ENCODE measurements at places on chromosomes 1 and 21.
A peak's percentile ranks its signal among the peaks of the same experiment; 100 is the strongest.

DNA sequence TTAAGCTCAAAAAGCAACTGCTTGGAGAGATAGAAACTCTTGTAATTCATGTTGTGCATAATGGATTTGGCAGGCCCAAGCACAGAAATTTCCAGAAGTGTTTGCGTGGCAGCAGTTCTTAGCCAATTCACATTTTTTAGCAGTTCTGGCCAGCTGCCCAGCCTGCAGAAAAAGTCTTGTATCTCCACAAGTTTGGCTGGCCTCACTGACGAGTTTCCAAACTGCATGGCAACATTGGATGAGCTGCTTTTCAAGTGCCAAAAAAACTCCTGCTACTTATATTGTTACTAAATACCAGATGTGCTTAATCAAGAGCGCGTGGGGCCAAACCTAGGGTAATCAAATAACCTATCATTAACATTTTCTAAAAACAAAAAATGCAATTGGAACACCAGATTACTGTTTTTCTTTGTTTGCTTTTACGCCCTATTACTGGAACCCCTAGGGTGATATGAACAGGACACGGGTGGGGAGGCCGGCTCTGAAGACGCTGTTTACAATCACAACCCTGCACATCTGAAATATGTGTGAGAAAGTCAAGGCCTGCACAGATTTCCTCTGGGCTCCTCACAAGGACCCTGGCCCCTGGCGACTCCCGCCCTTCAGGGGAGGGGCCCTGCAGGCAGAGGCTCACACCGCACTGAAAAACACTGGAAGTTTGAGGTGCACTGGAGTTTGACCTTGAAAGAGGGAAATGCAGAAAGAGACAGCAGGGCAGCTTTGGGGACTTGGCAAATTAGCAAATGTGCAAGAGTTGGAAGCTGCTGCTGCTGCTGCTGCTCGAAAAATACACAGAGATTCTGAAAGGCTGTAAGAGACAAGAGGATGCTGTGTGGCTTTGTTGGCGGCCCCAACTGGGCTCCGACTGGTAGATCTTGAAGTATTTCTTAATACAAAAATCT, 55.2 kb upstream of the TARBP1 start:
- no peak for DNase-seq

DNA sequence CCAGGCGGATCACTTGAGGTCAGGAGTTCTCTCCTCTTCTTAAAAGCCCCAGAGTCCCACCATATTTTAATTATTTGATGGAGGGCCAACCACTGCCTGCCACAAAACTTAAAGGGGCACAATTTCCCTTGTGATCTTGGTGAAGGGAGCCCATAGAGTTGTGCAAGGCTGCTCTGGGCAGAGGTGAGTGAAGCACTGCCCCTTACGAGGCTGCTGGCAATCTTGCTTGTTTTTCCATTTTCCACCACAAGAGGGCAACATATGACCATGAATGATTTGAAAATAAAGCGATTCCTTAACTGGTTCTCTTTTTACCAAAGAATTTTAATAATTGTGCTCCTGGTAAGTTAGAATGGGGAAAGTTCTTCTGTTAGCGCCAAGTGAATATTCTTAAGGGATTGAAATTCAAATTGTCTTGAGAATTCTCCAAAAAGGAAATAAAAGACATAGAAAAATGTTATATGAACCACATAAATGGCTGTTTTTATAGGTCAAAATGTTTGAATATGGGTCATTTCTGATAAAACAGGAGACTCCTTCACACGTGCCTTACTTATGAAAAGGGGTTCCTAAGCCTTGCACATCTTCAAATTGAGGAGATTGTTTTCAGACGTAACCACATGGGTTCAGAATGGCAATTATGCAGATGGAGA, 22.7 kb downstream of the PGM1 start:
- DNase-seq = peak; percentile 50

DNA sequence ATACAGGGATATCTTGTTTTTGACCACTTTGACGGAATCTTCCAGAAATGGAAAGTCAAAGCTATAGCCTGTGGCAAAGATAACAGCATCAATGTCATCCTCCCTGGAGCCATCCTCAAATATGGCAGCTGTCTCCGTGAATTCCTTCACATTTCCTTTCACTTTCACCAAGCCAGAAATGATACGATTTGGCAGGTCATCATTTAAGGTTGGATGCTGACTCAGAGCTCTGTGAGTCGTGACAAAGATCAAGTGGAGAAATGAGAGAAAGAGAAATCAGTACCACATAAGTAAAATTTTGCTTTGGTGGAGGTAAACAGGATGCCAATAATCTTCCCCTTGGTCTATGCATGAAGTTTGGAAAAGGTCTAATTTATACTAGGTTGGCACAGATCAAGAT, 23.9 kb downstream of the FMO5 start:
- no peak for DNase-seq

DNA sequence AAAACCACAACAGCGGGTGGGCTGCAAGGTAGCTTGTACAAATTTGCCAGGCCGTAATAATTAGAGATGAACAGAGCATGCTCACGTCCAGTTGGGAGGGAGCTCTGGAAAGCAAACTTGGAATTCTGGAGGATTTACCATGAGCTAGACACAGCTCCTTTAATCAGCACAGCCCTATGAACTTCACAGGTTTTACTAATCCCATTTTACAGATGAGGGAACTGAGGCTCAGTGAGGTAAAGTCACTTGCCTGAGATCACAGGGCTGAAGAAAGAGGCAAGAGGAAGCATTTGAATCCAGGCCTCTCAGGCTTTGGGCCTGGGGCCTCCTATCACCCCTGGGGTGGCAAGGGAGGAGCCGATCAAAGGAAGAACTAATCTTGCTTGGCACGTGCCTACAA, 24.0 kb downstream of the PAX7 start:
- no peak for DNase-seq

GRCh38 chr1:101632548-101633272, 364.0 kb downstream of the OLFM3 start:
- DNase-seq = no peak

GRCh38 chr1:160217481-160218051, 12.4 kb downstream of the PEA15 start:
- DNase-seq = no peak

DNA sequence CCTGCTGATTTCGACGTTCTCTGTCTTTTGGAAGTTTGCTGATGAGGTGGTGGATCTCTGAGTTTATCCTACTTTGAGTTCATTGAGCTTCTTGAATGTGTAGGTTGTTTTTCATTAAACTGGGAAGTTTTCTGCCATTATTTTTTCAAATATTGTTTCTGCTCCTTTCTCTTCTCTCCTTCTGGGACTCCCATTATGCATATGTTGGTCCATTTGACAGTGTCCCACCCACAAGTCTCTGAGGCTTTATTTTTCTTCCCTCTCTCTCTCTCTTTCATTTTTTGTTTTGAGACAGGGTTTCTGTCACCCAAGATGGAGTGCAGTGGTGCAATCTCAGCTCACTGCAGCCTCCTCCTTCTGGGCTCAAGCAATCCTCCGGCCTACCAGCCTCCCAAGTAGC, 11.7 kb downstream of the TNFRSF18 start:
- no peak for DNase-seq

- no peak for DNase-seq
Observed at GRCh38 chr1:118032883-118033282, 103.3 kb downstream of the WDR3 start.

- DNase-seq = no peak
Observed at GRCh38 chr1:166166329-166166697, 488 bp downstream of the FAM78B start.

GRCh38 chr1:226577401-226578180, 29.0 kb downstream of the STUM start:
- DNase-seq = no peak

DNA sequence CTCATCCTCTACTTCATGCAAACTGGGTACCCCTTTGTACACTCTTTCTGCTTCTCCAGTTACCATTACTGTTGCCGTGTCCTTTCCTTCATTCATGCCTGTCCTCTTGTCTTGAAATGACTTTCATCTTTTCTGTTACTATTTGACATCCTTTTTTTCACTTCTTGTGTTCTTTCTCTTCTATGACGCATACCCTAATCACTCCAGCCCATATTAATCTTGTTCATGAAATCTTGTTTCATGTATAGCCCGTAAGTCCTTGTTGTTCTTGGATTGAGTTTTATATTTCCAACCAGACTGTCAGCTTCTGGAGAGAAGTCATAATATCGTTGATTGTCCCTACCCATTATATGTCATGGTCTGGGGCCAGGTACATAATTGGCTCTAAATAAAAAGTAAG, 126.1 kb downstream of the NOS1AP start:
- no peak for DNase-seq

- no peak for DNase-seq
Observed at GRCh38 chr1:83692524-83693381, 306.2 kb downstream of the TTLL7 start.

- no peak for DNase-seq
Observed at GRCh38 chr1:158076441-158076840, 83.0 kb downstream of the KIRREL1 start.

DNA sequence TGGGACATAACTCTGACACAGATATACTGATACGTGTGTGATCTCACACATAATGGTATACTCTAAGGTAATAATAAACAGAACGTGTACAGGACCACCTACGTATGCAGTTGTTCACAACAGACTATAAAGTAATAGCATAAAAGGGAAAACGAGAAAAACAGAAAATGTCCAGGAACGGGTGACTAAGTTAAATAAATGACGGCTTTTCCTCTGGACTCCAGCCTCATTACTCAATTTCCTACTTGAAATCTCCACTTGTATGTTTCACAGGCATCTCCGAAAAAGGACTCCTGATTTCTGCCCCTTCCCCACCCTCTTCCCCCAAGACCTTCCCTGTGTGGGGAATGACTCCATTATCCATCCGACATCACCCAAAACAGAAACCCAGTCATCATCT, 95.1 kb downstream of the JAK1 start:
- no peak for DNase-seq

DNA sequence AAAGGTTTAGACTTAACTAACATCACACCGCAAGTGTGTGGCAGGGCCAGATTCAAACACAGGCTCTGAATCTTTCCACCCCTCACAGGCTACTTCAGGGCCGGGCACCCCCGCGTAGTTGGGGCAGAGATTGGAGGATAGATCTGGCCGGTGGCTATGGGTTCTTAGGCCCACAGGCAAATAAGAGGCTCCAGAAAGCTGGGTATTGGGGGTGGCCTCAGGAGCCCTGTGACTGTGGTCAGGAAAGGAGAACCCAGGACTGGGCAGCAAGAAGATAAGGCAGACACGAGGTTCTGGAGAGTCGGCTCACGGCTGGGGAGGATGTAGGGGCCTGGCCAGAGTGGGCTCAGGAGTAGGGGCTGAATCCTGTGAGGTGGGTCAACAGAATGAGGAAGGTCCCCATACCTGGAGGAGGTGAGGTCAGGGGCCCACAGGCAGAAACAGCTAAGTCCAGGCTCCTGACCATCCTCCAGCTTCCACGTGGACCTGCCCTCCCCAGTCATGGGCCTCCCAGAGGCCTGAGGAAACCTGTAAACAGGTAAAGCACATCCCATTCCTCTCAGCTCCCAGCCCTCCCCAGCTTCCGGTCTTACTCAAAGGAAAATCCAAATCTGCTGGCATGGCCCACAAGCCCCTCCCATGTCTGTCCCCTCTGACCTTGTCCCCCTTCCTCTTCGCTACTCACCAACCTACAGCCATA, 306.2 kb downstream of the MATN1 start:
- DNase-seq = no peak

GRCh38 chr1:157771661-157772425, 5.1 kb downstream of the FCRL2 start:
- no peak for DNase-seq

DNA sequence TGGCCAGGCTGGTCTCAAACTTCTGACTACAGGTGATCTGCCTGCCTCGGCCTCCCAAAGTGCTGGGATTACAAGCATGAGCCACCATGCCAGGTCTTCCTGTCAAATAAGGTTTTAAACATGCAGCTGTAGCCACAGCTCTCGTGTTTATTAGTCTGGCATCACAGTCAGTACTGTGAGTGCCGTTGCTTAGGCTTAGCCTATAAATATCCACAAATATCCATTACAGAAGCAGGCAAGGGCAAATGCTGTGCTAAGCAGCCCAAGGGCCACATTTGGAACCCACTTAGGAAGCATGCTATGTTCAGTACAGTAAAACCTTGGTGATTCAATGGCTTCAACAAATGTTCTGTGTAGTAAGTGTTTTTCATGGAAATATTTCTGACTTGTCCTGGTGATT, 75.9 kb downstream of the KIF1B start:
- DNase-seq = no peak

- DNase-seq = no peak
Observed at GRCh38 chr1:66302815-66303214, 231.1 kb upstream of the SGIP1 start.

- DNase-seq = no peak
Observed at GRCh38 chr1:48236716-48237470, 14.4 kb downstream of the SLC5A9 start.

DNA sequence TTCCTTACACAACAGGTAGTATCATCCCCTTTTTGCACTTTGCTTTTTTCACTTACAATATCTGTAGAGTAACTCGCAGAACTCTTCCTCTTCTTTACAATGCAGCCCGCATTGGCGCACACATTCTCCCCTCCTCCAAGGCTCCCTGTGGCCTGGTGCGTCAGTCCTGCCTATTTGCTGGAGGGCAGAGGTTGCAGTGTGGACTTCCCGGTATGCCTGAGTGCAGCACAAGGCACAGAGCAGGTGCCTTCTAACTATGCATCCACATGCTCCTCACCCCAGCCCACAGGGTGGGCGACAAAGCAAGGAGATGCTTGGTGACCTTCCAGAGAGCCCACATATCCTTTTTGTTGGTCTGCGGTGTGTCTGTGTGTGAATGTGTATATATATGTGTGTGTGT, 53.3 kb downstream of the ARHGEF11 start:
- DNase-seq = no peak

DNA sequence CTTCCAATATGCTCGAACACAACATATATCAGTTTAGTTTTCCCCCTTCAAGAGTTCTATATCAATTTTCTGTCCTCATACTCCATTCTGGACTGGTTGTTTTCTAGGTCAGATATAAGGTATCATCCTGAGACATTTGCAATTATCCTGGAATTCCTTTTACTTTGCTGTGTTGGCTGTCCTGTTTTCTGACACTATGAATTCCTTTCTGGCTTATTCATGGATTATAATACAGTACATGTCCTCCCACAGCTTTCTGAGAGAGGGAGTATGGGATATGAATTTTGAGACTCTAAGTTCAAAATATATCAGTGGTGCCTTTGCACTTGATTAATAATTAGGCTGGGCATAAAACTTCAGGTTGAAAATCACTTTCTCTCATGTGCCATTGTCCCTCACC, 11.9 kb downstream of the PHTF1 start:
- no peak for DNase-seq

GRCh38 chr1:238777551-238777950, 608.8 kb upstream of the CHRM3 start:
- no peak for DNase-seq

GRCh38 chr1:36482724-36483388, at the start of gene CSF3R:
Gene CSF3R, minus strand, starts transcription at chr1:36482913. Its CDS starts 3,417 bp downstream, at chr1:36479496.
- DNase-seq = no peak

DNA sequence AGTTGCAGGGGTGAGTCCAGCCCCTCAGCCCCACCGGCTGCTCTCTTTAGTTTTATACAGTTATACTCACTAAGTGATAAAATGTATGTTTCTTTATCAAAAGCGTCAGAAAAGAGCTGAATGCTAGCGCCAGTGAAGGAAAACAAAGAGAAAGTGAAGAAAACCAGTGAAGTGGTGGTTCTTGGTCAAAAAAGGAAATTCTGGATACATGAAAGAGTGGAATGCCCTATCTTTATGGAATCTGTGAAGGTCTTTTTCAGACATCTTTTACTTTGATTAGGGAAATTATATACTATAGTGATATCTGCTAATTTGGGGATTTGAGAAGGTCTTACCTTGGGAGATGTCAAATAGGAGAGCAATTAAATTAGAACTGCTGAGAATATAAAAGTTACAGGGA, 41.3 kb downstream of the GPR3 start:
- DNase-seq = no peak
